ENCODE measurements at places on chromosomes 12 and 14.

DNA sequence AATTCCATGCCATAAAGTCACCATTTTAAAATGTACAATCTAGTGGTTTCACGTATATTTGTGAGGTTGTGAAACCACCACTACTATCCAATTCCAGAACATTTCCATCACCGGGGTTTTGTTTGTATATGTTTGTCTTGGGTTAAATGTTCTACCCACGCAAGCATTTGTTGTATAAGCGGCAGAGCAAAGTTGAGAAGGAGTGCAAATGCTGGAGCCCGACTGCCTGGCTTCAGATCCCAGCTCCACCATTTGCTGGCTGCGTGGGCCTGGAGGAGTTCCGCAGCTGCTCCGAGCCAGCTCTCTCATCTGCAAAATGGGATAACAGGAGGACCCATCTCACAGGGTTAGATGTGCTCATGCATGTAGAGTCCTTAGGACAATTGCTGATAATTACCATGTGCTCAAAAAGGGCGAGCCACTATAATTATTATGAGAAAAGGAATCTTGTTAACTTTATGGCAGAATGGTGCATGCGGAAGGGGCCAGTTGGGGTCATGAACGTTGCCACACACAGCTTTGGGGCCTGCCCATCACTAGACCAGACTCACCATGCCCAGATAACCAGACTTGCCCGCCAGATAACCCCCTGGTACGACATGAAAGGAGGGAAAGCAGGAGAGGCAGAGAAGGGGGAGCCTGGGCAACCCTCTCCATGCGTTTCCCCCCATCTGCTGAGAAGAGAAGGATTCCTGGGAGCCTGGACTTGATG, 6.4 kb downstream of the ACTN1 start:
- no peak for DNase-seq

DNA sequence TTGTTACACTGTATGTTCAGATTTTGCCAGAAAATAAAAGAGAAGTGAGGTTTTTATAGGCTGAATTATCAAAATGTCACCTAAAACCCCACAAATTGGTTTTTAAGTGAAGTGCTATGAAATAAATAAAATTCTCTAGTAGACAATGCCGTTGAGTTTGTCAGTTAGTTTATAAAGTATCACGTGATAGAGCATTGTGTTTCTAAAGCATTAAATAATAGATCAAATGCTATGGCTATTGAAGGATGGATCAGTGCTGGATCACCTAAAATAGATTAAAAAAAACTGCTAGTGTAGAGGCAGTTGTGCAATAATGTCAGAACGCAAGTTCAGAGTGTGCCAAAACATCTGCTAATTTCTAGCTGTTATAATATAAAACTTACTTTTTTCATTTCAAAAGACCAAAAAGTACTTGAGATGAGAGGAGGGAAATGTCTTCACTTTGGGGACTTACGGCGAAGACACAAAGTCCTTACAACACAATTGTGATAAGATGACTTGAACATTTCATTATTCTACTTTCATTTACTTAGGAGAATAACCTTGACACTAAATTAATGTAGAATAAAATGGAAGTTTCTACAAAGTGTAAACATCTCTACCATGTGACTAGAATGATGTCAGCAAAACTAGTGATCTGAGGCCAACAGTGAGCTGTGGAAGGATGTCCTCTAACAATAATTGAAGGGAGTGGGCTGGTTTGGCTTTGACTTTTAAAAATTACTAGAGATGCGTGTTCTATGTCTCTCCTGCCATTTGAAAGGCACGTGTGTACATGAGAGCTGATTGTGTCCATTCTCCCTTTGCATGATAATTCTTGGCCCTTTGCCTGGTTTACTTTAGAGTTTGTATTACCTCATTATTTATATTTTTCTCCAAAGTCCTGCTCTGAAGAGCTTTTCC, 154.4 kb upstream of the PDE3A start:
- no peak for DNase-seq

DNA sequence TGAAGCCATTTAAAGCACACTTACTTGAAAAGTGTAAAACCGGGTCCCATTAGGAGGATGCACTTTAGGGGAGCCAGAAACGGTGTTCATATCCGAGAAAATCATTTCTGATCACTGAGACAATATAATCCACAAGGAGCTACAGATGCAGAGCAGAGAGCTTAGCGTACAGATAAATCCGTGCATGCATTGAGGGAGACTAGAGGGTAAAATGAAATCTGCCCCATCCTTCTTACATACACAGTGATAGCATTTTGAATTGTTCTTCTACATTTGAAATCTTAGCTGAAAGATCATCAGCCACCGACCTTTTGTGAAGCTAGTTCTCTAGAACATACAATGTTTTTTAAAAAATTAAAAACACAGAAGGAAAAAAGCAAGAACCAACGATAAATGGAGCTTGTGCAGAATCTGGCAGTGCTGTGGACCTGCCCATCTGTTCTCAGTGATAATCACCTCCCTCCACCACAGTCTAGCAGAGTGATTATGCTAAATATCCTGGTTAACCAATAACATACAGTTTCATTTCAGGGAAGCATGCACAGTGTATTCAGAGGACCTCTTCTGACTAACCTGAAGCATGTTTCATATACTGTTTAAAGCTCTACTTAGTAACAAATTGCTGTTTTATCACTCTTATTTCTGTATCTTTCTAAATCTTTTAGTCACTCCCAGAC, 161.1 kb downstream of the PPFIA2 start:
- no peak for DNase-seq

GRCh38 chr14:97571866-97572555, 774.8 kb downstream of the VRK1 start:
- DNase-seq = no peak
